ENCODE measurements at places on chromosomes 5 and 9.

- no peak for DNase-seq
Observed at GRCh38 chr5:83718936-83719495, 1.6 kb downstream of the HAPLN1 start.

- DNase-seq: no peak
Observed at GRCh38 chr5:179407191-179408175, 62.2 kb upstream of the ADAMTS2 start.

GRCh38 chr5:171080186-171080938 is 218.5 kb downstream of the RANBP17 start:
- no peak for DNase-seq

DNA sequence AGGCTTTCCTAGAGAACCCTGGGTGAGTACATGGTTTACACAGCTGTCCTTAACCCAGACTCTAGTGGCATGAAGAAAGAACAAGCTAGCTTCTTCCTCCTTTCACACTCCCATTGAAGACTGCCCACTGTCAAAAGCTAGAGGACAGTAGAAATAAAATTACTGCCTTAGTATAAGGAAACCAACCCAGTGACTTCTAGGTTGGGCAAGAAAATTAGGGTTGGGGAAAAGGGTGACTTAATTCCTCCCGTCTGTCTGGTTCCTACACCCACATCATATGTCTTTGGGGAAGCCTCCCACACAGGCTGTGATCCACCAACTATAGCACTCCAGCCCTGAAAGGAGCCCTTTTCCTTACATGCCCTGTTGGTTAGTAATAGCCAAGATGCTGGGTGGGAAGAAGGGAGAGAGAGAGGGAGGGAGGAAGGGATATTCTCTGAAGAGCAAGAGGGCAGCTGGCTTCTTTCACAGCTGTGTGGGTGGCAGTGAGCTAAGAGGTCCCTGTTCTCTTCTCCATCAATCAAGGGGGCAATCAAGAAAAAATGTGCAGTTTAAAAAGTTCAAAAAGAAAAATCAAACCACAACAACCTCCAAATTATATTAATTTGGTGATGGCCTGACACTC is 21.7 kb downstream of the HBEGF start:
- DNase-seq: no peak

GRCh38 chr5:9507974-9508373 is 37.9 kb downstream of the SEMA5A start:
- DNase-seq: no peak

Data from NCI-H1105 (cell line).